Cerebellar nuclear complex (tissue), 1 donor: ENCODE measurements at places on chromosomes 2 and 18.

GRCh38 chr2:11647834-11648600 is 22.0 kb downstream of the NTSR2 start:
- no peak for DNase-seq

- no peak for DNase-seq
Measured at GRCh38 chr2:136013136-136013685, 27.8 kb upstream of the DARS1 start.

DNA sequence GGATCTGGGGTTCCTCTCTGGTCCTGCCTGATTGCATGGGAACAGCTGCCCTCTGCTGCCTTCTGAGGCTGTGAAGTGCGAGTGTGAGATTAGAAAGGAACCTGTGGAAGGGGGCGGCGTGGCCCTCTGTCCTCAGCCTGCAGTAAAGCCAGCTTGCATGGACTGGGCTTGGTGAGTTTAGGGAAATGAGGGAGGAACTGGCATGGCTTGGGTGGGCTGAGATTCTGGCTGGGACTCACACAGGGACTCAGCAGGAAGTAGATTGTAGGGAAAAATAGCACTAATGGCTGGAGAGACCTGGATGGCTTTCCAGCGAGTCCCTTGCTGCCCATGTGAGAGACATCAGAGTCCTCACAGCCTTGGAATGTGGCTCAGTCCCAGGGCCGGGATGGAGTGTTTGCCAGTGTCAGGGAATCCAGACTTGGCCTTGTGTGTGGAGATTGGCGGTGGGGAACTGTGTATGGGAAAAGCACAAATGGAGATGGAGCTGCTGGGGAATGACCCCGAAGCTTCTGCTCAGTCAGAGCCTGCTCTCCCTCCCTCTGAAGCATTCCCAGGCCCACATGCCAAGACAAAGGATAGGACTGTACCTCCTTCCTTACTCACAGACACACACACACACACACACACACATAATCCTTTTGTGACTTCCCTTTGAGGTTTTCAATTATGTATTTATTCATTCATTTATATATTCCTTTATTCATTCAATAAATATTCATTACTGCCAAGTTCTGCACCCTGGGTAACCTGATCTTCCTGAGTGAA is 115.4 kb downstream of the ACAA2 start:
- DNase-seq, result no peak

DNA sequence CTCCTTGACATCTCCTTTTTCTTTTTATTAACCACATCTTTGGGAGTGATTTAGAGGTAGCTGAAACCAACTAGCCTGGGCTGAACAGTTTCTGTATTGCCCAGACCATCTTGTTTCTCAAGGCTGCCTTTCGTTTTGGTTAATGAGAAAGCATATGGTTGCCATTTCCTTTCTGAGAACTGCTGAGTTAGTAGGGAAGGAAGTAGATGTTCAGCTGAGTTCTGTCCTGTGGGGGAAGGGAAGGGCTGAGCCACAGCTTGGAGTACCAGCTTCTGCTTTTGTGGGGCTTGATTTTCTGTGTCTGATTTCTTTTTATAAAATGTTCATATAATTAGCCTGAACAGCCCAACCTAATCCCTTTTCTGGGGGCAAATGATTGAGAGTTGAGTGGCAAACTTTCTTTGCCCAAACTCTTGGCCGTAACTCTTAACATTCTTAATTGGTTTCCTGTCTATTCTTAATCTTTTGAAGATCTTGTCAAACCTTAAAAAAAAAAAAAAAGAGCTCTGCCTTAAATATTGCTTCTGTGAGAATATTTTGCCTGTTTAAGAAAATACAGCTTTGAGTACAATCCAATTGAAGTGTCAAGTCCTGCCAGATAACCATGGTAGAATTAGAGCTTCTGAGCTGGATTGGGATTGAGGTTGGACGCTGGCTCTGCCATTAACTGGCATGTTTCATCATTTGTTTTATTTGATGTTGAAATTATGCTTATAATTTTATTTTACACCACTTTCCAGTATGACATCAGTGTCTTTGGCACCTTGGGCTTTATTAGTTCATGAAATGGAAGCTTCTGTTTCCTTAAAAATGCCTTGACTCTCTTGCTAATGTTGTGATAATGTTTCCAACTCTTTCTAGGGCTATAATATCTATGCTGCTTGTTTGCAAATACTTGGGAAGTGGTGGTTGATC is 1.9 kb upstream of the NABP1 start:
- DNase-seq, result no peak

DNA sequence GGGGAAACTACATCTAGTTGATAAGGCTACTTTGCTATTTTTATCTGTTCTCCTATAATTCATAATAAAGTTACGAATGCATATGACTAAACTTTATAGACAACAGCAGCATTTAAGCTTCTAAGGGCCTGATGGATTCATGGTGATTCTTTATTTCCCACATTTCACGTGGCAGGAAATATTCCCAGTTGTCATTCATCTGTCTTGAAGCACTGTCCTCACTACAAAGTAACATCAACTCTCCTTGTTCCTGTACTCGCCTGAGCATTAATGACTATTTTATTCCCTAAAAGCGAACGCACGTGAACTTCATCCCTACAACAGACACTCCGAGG is 2.6 kb downstream of the SATB2 start:
- no peak for DNase-seq

GRCh38 chr2:163808406-163808805 is 72.6 kb upstream of the FIGN start:
- no peak for DNase-seq

DNA sequence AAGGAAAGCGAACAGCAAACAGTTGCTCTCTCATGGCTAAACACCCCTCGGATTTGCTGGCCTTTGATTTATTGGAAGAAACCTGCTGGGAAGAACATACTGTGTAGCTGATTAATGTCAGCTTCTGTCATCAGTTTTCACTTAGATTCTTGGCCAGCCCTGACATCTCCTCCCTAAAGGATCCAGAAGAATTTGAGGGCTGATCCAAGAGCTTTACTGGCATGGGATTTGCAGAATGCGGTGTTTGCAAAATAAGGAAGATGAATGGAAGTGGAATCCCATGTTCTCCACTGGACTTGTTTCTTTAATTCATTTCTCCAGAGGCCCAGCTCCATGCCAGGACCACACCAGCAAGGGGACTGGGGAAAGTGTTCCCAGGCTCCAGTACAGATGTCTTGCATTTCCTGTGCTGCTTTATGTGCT is 80.5 kb downstream of the RDH14 start:
- DNase-seq, result no peak
